ENCODE measurements at places on chromosomes 7 and 10.

- DNase-seq, result no peak
Observed at GRCh38 chr10:48257407-48257961, 17.0 kb downstream of the FRMPD2 start.

- DNase-seq, result no peak
Observed at GRCh38 chr7:10325395-10325794, 648.3 kb upstream of the PHF14 start.

- no peak for DNase-seq
Observed at GRCh38 chr10:75024971-75025523, 86.4 kb upstream of the SAMD8 start.

GRCh38 chr10:51377070-51377931 lies 303.0 kb downstream of the PRKG1 start:
- no peak for DNase-seq

GRCh38 chr10:12349629-12350166 lies 351 bp downstream of the CAMK1D start:
- DNase-seq, result peak; percentile 19

DNA sequence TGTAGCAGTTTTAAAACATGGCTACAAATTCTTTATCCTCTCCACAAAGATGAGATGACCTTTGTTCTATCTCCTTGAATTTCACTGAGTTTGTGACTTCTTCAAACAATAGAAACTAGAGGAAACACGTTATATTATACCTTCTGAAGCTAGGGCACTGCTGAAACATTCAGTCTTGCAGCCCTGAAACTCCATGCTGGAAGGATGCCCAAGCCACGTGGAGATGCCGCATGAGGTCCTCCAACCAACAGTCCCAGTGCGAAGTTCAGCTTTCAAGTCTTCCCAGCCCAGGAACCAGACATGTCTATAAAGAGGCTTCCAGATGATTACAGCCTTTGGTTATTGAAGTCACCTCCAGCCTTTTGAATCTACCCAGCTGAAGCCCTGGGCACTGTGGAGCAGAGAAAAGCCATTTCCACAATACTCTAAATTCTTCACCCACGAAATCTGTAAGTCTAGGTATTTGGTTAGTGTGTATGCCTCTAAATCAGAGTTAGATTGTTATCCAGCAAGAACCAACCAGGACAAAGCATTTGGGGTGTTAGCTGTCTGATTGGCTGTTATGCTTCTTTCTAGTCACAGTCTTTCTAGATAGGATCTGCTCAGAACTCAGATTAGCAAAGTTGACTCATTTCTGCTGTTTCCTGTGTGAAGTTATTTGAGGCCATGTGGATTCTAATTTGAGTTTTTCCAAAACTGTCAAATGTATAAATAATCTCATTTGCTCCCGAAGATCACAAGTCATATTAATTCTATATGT lies 186.5 kb upstream of the TMEM72 start:
- no peak for DNase-seq

GRCh38 chr10:122252805-122253204 lies 18.3 kb upstream of the BTBD16 start:
- DNase-seq, result no peak

GRCh38 chr7:104895522-104896236 lies 118.3 kb upstream of the KMT2E start:
- peak; percentile 96 for DNase-seq

- DNase-seq, result no peak
Observed at GRCh38 chr7:130275826-130276297, 9.2 kb downstream of the CPA2 start.

- DNase-seq, result no peak
Observed at GRCh38 chr7:2105280-2105679, 127.5 kb downstream of the MAD1L1 start.

DNA sequence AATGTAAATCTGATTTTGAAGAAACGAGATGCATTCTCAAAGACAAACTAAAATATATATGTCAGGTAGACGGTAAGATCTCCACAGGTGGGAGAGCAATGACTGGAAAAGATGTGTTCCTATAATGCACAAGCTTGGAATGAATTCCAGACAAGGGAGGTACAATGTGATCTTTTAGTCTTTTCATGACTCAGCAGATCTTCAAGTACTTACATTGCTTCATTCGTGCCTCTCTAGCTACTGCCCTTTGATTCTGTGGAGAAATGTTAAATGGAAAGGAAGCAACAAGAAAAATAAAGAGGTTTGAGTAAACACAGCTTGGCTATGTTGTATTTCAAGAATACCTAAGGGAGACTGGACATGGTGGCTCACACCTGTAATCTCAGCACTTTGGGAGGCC lies 106.6 kb downstream of the GAD2 start:
- DNase-seq, result no peak

DNA sequence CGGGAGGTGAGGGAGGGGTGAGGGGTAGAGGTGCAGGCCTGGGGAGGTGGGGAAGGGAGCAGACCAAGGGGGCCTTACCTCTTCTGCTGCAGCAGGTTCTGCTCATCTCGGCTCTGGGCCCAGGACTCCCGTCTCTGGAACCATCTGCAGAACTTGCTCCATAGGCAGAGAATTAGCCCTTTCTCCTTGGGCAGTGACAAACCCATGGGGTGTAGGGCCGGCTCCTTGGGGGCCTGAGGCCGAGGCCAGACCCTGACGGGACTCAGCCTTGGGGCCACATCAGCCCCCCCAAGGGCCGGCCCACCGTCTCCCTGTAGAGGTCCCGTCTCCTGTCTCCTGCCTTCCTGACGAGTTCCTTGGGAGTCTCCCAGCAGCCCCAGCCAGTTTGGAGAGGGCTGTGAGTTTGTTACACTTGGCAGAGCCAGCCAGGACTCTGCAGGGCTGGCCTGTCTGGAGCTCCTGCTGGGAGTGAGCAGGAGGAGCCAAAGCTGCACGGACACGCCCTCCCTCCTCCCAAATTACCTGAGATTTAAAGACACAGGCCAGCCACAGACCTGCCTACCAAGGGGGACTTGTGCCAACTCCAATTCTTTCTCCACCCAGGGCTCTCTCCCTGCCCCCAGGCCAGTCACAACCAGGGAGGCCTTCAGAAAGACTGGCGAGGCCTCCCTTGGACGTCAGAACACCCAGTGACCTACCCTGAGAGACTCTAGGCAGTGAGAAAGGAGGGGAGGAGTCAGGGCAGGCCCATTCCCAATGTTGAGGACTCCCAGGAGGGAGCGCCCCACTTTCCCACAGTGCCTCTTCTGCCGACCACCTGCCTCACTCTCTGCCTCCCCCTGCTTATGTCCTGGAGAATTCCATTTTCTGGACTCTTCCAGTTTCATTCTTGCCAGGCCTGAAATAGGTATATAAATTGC lies at the start of gene TRPV6:
TSS of gene TRPV6 (minus strand) at position 435 of the 920 bp plus-strand sequence.
- DNase-seq, result no peak

DNA sequence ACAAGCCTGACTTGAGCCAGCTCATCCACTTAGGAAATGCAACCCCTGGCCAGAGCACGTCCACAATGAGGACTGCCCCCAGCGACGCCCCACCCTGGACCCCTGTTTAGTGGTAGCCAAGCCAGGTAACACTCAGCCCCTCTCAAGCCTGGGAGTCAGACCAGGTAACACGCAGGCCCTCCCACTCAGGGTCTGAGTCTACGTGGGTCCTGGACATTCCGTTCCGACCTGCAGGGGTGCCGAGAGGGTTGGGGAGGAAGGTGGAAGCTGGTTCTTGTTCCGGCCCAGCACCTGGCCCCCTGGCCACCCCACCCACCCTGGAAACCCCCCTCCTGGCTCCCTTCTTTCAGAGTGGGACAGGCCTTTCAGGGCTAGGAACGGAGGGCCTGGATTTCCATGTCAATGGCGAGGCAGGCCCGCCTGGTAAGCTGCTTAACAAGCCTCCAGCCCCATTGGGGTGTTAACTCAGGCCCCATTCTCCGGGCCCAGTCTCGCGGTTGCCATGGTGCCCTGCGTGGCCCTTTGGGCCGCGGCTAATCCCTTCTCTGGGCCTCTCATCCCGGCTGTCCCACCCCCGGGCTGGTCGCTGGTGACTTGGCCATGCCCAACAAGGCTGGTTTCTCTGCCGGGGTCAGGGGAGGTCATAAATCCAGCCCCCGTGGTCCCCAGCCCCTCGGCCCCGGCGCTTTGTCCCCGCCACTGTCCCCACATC lies 19.7 kb upstream of the LFNG start:
- peak; percentile 55 for DNase-seq

DNA sequence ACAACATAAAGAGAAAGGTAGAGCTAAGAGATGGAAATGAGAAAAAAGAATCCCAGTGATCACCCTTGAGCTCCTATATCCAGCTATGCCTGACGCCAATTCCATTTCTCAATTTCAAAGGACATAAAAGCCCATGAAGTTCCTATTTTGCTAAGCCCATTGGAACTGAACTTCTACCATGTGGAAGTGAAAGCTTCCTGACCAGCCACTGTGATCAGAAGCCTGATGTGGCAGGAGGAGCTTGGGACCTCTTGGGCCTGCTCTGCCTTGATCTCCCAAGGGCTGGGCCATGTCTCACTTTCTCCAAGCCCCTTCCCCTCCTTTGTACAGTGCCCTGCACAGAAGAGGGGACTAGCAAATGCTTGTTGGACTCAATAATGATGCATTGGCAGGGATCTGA lies 52.7 kb downstream of the PRLHR start:
- DNase-seq, result no peak
